Natural killer cell (primary cell): ENCODE measurements at places on chromosomes 2 and 18. TPM values are rescaled to one million over a fixed set of nuclear protein-coding genes. Genes with fewer than 3 reads are reported as not detected.

Gene IL1A
- total RNA-seq = 1.6 TPM

DNA sequence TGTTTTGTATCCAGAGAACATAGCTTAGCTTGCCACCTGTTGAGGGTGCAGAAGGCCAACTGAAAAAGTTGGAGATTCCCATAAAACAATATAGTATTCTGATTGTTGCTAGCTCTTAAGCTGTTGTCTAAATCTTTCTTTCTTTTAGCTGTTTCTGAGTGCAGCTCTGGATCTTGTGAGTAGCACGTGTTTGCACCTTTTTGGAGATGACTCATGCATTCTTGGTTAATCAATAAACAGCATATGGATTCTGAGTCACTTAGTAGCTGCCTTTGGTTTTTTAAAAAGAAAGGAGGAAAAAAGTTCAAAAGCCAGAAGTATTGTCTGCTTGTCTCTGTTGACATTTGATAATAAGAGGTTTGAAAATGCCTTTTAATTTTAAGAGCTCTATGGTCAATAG lies 483.0 kb upstream of the FSIP2 start:
- no peak for DNase-seq
- H3K4me3 ChIP-seq = no peak overlapping the region
- H3K36me3 ChIP-seq = no peaks in the 10 kb centered on the region
- no peaks in the 10 kb centered on the region for H3K4me1 ChIP-seq
- H3K27me3 ChIP-seq = no peaks in the 10 kb centered on the region

DNA sequence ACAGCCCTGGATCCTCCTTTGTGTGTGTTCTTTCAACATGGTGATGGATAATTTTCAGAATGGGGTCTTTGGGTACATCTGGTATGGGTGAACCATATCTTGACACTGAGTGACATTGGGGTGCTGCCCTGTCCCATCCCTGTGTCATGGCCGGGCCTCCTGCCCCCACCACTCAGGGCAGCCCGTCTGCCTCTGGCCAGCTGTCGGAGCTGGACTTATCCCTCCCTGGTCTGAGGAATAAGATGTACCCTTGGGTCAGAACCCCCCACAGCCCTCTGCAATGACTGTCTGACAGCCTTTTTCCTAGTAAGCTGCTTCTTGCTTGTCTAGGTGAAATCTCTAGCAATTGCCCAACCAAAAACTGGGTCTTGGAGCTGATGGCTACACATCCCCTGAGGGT lies 142.9 kb downstream of the SH3RF3 start:
- no peaks in the 10 kb centered on the region for H3K27me3 ChIP-seq
- H3K4me1 ChIP-seq = peaks cover 2% of the 10 kb centered on the region
- DNase-seq = no peak

DNA sequence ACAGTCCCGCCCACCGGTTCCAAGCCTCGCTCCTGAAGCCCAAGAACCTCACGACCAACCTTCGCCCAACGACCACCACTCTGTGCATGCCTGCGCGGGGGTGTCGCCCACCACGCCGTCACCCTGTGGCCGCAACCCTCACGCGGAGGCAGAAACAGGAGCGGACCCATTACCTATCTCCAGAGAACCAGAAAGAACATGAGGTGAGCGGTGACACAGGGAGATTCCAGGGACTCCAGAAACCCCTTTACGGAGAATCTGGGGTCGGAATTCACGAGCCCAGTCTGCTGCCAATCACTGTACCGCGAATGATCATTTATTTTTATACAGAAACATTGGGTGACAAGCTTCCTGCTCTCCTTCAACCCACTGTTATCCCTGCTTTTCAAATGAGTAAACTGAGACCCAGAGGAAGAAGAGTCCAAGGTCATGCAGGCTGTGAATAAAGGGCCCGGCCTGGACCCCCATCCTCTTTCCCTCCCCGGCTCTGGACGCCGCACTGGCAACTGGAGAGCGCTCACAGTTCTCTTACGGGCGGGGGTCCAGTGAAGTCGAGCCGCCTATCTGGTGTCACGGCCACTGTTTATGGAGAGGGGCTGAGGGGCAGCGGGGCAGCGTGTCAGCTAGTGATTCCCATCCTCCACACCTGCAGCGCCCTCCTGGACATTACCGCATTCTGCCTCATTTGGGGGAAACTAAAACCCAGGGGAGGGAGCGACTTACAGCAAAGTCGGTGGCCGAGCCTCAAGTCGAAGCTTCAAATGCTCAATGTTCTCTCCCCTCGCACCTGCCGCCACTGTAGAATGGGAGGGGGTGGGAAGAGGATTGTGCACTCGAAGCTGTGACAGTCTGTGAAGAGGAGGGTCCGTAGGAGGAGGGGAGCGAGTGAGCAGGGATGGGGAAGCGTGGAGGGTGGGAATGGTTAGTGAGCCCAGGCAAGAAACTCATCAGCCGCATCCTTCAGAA lies 723 bp upstream of the SLC30A3 start:
- no peak overlapping the region for H3K27ac ChIP-seq
- peaks cover 29% of the 10 kb centered on the region for H3K4me1 ChIP-seq
- no peak for DNase-seq
- no peak overlapping the region for H3K4me3 ChIP-seq

DNA sequence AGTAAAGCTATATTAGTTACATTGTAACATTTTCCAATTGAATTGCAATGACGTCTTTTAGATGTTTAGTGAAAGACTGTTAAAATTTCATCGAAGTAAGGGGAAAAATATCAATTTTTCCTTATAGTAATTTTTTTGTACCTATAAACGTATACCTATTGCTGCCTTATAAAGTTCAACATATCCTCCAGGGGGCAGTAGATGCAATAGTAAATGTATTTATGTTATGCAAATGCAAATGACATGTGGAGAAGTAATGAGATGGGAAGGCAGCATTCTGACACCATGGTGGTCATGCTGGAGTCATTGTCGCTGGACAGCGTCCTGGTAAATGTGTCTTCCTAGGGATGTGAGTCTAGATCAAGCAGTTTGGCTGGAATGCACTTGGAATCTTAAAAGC lies 38.7 kb downstream of the MSTN start:
- no peaks in the 10 kb centered on the region for H3K4me1 ChIP-seq
- no peaks in the 10 kb centered on the region for H3K27me3 ChIP-seq
- no peak overlapping the region for H3K27ac ChIP-seq

DNA sequence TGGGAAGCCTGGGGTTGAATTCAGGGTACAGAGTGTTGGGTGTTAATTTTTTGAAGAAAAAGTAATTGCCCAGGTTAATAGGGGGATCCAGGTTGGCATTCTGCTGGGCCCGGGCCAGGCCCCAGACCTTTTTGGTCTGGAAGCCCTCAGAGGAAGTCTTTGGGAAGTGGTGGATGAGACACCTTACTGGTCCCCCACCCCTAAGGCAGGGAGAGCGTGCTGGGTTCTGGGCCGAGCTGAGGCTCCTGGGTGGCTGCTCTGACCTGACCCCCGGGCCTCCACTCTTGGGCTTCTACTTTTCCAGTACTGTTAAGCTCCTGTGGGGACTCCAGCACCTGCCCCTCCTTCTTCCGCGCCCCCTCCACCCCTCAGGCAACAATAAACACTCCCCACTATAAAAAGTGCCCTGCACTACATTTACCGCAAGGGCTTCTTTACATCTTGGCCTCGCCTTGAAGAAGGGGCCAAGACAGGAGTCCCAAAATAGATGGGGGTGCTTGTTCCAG lies 753 bp upstream of the HOXD3 start:
- peaks cover 4% of the 10 kb centered on the region for H3K4me1 ChIP-seq
